NCI-H1105 (cell line): ENCODE measurements at places on chromosomes 2 and 18.
A peak's percentile ranks its signal among the peaks of the same experiment; 100 is the strongest.

GRCh38 chr18:58495207-58495606 is 133.7 kb downstream of the ALPK2 start:
- DNase-seq, result no peak

- no peak for DNase-seq
Observed at GRCh38 chr2:3254442-3254941, 123.1 kb downstream of the EIPR1 start.

DNA sequence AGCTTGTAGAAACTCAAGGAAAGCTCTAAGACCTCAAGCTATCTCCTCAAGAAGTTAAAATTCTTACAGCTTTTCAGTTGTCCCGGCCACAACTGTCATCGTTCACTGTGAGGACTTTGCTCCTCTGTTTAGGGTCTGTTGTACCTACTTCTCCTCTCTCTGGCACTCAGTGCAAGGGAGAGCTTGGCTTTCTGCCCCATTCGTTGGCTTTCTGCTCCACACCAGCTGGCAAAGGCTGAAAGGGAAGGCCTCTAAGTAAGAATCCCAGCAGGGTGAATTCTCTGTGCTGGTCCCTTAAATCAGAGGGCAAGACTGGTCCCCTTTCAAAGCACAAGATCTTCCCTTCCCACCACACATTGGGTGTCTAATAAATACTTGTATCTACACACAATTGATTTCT is 17.3 kb downstream of the ZBTB7C start:
- no peak for DNase-seq

GRCh38 chr2:100212850-100213249 is 70.5 kb upstream of the AFF3 start:
- no peak for DNase-seq

DNA sequence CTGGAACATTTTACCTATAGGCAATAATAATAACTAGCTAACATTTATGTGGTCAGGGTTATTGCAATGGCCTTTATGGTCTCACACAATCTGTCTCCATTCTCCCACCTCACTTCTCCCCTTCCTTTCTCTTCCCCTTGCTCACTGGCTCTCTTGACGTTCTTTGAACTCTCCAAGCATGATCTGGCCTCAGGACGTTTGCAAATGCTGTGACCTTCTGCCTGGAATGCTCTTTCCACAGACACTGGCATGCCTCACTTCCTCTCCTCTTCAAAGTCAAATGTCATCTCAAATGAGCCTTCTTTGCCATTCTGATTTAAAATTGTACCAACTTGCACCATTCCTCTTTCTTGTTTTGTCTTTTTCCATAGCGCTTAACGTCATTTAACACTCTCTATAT is 25.3 kb upstream of the GCG start:
- DNase-seq, result no peak

- DNase-seq, result no peak
Observed at GRCh38 chr2:237942513-237942899, 24.3 kb upstream of the UBE2F start.

DNA sequence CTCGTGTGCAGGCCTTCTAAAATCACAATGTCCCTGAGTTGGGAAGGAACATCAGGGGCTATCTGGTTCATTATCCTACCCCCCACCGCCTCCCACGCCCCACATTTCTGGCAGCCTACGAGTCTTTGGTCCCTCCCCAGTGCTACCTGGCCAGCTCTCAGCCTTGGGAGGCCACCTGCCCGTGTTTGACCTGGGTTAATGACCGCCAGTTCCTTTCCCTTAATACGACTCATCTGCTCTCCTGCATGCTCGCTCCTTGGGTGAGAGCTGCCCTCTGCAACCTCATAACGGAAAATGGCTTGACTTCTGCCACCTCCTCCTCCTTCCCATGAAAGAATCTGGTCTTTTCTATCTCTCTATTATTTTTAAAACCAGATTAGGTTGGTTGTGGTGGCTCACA is 112.5 kb downstream of the NEDD4L start:
- no peak for DNase-seq

DNA sequence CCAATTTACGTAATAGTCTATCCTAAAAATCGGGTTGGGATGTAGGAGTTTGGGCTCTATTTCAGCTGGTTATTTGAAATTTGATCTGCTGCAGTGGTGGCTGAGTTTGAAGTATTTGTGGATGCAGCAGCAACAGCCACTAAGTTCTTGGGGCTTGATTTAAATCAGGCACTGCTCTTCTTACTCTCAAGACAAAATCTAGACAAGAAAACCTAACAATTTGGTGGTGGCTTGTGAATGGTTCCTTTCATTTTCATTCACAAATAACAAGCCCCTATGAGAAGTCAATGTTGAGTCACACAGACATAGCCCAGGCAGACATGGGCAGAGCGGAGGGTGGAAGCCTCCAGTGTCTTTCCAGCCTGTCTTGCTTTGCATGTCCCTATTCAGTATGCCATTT is 199.3 kb downstream of the LTBP1 start:
- no peak for DNase-seq

GRCh38 chr2:39027421-39027820 is 93.4 kb downstream of the SOS1 start:
- DNase-seq, result no peak

- peak; percentile 54 for DNase-seq
Observed at GRCh38 chr2:58428096-58429013, 187.2 kb upstream of the FANCL start.

- peak; percentile 95 for DNase-seq
Observed at GRCh38 chr2:98913916-98914712, 21.9 kb downstream of the CRACDL start.

DNA sequence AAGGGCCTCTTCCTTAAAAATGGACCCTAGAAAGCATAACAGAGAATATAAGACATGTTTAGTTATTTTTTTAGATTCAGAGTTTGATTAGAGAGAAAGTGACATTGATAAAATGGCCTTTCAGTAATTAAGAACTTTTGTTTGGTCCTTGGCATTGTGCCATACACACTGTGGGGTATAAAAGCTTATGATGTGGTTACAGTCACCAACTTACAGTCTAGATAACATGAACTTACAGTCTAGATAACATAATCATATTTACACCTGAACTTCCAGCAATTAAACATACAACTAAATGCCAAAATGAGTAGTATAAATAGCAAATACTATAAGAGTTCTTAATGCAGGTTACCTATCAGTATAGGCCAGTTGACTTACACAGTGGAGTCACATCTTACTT is 25.6 kb upstream of the EFEMP1 start:
- DNase-seq, result peak; percentile 7

- no peak for DNase-seq
Observed at GRCh38 chr18:10085876-10086275, 172.1 kb downstream of the VAPA start.

DNA sequence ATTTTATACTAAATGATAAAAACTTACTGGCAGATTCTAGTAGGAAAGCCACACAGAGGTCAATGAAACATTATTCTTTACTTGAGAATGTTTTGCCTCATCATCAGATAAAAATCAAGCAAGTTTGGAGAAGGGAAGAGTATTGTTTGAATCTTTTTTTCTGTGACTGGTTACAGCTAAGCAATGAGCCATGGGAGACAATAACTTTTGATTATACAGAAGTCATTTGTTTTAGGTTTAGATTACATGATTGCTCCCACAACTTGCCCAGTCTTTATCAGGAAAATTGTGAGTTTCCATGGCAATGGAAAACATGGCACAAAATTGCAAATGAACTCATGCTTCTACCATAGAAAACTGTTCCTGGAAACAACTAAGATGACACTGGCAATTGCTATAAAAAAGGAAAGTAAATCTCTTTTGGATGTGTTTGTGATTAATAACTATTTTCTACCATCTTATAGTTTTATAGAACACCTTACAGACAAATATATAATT is 476.8 kb downstream of the MBD2 start:
- DNase-seq, result no peak

DNA sequence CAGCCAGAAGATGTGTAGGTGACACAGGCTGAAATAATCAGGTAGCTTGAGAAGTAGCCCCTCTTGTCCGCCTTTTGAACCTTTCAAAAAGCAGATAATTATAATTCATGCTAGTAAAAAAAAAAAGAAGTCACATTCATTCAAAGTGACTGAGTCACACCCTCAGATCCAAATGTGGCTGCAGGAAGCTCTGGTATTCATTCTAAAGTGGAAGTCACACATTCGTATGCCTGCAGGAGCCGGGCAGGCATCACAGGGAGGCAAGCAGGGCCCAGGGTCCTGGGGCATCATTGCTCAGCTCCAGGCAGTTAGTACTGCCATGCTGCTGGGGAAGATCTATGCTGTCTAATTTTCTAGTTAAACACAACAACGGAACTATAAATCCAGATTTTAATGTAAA is 21.7 kb upstream of the RAB11FIP5 start:
- DNase-seq, result no peak

DNA sequence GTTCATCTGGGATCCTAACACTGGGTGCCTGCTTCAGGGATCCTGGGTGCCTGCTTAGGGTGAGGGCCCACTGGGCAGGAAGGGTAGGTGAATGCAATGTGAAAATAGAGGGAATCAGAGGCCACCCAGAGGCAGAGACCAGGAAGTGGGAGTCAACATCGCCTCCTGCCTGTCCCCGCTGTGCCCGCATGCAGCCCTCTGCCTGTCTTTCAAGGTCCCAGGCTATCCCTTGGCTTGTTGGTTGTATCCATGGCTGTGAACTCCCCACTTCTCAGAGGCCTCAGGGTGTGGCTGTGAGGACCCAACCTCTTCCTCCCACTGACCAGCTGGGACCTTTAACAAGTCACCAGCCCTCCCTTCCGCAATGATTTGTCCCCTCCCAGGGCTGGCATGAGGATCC is 26.5 kb downstream of the PSD4 start:
- DNase-seq, result no peak

GRCh38 chr2:27954221-27954673 is 63.7 kb downstream of the BABAM2 start:
- no peak for DNase-seq

GRCh38 chr18:48064978-48065600 is 134.6 kb upstream of the SMAD2 start:
- no peak for DNase-seq

DNA sequence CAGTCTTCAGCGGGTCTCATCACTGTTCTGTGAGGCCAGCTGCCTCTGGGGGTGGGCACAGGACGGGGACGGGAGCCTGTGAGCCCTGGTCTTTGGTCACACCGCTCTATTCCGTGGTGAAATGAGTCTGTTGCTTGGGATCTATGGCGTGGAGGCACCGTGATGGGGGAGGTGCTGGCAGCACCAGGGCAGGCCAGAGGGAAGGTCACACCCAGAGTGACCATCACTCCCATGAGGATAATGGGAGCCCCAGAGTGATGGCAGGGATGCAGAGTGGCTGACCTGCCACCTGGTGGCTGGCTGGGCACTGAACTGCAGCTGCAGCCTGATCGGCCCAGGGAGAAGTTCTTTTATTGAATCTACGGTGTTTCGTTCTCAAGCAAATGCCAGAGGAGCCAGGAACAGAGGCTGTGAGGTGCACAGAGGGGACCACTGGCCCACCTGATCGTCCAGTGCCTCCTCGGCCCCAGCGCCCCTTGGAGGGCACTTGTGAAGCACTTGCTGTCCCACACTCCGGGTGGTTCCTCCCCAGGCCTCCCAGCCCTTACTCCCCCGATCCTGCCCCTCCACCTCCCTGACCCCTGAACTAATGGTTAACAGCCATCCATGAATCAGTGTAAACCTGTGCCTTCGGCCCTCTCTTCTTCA is 17.9 kb downstream of the KCNIP3 start:
- no peak for DNase-seq

GRCh38 chr18:34767601-34768027 is 57.5 kb downstream of the DTNA start:
- no peak for DNase-seq

DNA sequence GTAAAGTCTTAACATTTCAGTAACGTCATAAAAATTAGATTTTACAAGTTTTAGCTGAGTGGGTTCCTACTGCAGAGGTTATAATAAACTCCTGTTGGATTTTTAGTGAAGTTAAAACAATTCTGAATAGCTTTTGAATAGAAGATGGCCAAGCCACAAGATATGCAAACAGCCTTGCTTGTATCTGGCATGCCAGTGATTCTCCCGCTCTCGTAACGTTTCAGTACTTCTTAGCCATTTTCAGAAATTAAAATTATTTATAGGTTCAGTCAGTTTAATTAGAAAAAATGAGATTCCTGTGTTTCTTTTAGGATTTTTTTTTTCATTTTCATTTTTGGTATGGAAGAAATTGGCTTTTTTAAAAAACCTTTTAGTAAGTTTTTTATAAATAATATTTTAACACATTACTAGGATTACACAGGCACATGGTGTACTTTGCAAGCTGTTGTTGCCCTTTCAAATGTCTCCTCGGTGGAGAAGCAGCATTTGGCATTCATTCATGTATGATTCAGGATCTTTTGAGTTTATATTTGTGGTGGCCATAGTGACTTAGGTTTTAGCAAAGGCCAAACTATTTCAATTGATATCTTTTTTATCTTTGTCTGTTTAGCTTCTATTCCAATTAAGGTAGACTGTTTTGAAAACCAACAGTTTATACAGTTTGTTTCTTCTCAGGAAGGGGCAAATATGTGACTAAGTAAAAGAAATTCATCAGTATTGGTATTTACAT is 30.6 kb upstream of the RND3 start:
- no peak for DNase-seq

- no peak for DNase-seq
Observed at GRCh38 chr2:40564184-40564583, 112.3 kb upstream of the SLC8A1 start.

DNA sequence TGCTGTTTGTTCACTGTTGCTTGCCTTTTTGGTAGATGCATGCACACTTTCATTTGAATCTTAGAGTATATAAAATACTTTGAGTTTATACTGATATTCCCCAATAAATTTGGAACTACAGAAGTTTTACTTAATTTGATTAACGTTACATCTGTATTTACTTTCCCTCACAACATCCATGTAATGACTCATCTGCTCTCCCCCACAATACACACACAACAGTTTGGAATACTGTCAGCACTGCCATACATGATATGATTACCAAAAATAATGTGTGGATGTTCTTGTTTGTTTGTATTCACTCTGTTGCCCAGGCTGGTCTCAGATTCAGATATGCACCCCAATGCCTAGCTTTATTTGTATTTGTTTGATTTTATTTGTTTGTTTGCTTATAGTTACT is 144.2 kb downstream of the WDR7 start:
- DNase-seq, result no peak
